ENCODE measurements at places on chromosomes 2 and 18. TPM values are rescaled to one million over a fixed set of nuclear protein-coding genes. Genes with fewer than 3 reads are reported as not detected.

Gene COQ10B
- 19.3 TPM for total RNA-seq

Gene MTLN
- 131 TPM for total RNA-seq

Gene FZD7
- total RNA-seq, result 6.9 TPM

Gene ABCB11
- not detected for total RNA-seq

Gene HAAO
- not detected for total RNA-seq

Gene CAVIN2
- total RNA-seq, result 10.3 TPM

Gene LNPK
- total RNA-seq, result 20.4 TPM

Gene L3MBTL4
- total RNA-seq, result not detected

Gene TEX44
- not detected for total RNA-seq

Gene IL36A
- not detected for total RNA-seq

Gene CNRIP1
- 2.1 TPM for total RNA-seq
